H1 (cell line): ENCODE measurements at places on chromosomes 4 and X.

DNA sequence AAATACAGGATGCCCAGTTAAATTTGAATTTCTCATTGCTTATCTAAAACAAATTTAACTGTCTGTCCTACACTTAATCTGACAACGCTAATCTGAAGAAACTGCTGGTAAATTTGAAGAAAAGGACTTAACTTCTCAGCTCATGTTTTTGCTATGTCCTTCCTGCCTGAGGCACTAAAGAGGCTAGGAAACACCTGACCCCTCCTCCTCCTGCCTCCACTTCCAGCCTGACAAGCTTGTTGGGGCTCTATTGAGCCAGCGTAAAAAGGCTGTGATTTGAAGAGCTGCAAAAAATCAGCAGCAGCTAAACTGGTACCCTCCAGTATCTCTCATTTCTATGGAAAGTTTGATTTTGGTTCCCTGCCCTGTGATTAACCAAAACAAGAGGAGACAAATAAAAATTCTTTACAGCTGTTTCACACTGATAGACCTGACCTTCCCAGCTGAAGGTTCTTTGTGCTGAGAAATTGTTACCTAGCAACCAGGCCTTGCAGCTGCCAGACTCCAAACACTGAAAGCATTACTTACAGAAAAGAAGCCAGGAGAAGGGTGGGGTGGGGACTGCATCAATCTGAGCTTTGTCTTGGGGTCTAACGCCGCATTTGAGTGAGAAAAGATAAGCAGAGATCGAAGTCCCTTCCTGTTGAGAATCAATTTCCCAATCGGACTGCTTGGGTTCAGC is 35.0 kb downstream of the DCX start:
- no peak overlapping the region for H3K4me3 ChIP-seq
- H3K27me3 ChIP-seq: no peaks in the 10 kb centered on the region
- no peak for DNase-seq
- no peaks in the 10 kb centered on the region for H3K4me1 ChIP-seq
- H3K36me3 ChIP-seq: no peaks in the 10 kb centered on the region

- H3K4me3 ChIP-seq: no peak overlapping the region
- no peaks in the 10 kb centered on the region for H3K27me3 ChIP-seq
- no peaks in the 10 kb centered on the region for H3K36me3 ChIP-seq
Observed at GRCh38 chr4:24644983-24645764, 60.8 kb upstream of the DHX15 start.

- H3K36me3 ChIP-seq: peaks cover 46% of the 10 kb centered on the region
- H3K4me1 ChIP-seq: peaks cover 17% of the 10 kb centered on the region
- DNase-seq: no peak
- no peak overlapping the region for H3K27ac ChIP-seq
Observed at GRCh38 chr4:10098780-10099160, 17.8 kb downstream of the WDR1 start.

DNA sequence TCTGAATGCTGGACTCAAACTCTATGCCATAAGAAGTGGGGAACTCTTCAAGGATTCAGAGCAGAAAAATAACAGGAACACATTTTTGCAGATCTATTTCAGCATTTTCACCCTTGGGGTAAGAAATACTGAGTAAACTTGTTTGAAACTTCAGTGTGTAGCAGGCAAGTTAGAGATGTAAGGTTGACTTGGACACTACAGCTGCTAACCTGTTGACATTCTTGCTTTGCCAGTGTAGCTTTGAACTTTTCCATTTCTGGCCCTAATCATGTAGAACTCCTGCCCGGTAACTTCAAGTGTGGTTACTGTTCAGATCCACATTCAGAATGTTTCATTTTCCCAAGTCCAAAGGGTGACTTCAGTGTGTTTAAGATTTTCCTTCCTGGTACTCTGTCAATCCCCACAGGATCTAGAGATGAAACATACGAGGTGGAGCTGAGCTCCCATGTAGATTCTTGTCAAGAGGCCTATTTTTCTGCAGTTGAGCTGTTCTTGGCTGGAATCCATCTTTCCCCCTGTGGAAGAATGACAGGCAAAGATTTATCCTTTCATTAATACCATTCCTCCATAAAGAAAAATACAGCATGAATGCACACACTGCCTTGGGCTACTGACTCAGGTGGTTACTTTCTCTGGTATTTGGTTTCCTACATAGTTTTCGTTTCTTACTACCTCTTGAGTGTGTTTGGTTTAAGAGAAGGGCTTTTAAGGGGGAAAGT is 34.1 kb downstream of the FHDC1 start:
- peaks cover 43% of the 10 kb centered on the region for H3K36me3 ChIP-seq
- no peak overlapping the region for H3K27ac ChIP-seq
- no peaks in the 10 kb centered on the region for H3K27me3 ChIP-seq
- no peaks in the 10 kb centered on the region for H3K4me1 ChIP-seq
- no peak overlapping the region for H3K4me3 ChIP-seq
- no peak for DNase-seq

GRCh38 chrX:148228521-148228920 is 247.4 kb downstream of the FMR1NB start:
- no peaks in the 10 kb centered on the region for H3K27me3 ChIP-seq
- H3K36me3 ChIP-seq: no peaks in the 10 kb centered on the region
- H3K4me1 ChIP-seq: no peaks in the 10 kb centered on the region
- H3K27ac ChIP-seq: no peak overlapping the region
- no peak overlapping the region for H3K4me3 ChIP-seq
- DNase-seq: no peak
